Left renal cortex interstitium (tissue), 4 donors: ENCODE measurements at places on chromosomes 7 and 10.

GRCh38 chr10:127962205-127962604 lies 55.3 kb downstream of the PTPRE start:
- no peak for DNase-seq

- no peak for DNase-seq
These were observed 147.8 kb upstream of the UNC5B start for GRCh38 chr10:71064413-71065118.

GRCh38 chr10:1191752-1192151 lies 135.6 kb downstream of the WDR37 start:
- DNase-seq = no peak

- no peak for DNase-seq
These were observed 87.1 kb downstream of the HIBADH start for GRCh38 chr7:27575613-27576012.

GRCh38 chr7:136312592-136312991 lies 335.4 kb upstream of the MTPN start:
- DNase-seq = no peak

DNA sequence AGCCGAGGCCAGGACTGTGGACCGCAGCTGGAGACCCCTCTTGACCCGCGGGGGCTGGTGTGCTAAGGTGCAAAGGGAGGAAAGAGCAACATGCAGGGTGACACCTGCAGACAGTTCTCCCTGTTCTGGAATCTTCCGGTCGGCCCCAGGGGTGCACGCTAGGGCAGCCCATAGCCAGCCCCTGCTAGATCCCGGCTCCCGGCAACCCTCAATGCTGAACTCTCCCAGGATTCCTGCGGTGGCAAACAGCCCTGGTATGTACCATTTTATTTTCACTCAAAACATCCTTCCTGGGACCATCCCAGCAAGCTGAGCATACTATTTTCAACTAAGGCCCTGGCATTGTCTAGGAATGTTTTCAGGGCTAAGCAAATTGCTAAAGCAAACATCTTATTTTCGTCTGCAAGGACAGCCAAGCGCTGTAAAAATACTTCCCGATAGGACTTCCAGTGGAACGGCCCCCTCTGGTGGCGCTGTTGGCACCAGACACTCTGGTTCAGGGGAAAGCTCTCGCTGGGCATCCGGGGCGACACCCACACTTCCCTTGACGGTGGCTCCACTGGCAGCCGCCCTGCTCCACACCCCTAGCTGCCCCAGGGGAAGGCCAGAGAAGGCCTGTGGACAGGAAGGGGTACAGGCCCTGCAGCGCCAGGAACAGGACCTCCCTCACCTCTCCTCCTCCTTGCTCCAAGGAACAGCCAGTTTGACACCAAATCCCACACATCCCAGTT lies 99.4 kb downstream of the CTBP2 start:
- peak; percentile 74 for DNase-seq

DNA sequence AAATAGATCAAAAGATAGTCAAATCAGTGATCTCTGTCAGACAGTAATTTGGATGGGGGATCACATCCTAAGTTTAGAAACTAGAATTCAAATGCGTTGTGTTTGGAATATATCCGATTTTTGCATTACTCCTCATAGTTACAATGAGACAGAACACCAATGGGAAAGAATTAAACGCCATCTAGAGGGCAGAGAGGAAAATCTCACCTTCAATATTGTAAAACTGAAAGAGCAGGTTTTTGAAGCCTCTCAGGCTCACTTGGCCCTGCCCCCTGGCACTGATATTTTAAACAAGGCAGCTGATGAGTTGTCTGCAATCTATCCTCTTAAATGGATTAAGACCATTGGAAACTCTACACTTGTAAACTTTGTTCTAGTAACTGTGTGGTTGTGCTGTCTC lies 17.7 kb downstream of the FRG2B start:
- peak; percentile 12 for DNase-seq

DNA sequence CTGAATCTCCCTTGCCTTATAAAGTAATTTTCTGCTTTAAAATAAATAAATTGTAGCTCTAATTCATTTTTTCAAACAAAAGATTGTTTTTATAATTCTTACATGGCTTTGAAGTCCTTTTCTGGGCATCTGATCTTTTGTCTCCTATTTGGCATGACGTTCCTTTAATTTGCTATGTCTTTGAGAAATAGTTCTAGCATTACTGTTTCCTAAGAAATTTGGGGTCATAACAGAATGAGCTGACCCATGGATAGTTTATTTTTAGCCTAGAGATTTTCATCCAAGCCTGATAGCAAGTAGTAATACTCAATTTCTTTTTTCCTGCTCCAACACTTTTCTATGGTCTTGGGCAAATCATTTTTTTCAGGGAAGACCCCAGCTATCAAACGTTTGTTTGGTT lies 31.4 kb downstream of the CCDC71L start:
- no peak for DNase-seq

GRCh38 chr10:133455611-133456031 lies 1.9 kb downstream of the SCART1 start:
- no peak for DNase-seq

DNA sequence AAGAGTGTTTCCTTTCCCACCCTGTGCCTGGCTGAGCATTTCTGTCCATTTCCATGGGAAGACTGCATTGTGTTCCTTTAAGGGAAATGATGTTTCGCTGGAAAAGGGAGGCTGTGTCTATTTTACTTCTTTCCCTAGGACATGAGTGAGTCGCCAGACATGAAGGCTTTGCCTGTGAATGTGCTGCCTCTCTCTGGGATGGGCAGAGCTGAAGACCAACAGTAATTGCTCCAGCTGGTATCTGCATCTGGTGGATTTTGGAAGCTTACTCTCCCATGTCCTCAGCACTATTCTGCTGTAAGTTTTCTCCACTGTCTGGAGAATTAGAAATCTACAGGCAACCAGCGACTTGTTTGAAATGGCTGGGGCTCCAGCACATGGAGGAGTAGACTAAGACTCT lies 264.6 kb upstream of the BMPER start:
- DNase-seq = no peak

- no peak for DNase-seq
These were observed 4.0 kb upstream of the RBM28 start for GRCh38 chr7:128347647-128348097.

DNA sequence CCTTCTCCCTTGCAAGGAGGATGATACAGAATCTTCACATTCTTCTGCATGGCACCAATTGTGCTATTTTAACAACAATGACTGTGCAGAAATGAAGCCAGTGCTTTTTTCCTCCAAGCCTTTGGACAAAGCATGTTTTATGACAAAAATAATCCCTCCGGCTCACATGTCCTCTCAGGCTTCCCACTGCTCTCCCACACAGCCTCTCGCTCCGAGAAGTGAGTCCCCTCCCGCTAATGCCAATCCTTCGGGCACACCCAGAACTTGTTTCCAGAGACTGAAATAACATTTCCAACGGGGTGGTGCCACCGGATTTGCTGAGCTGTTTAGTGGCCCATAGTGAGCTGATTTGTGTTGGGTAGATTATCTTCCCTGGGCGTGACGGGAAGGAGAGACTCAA lies 35.8 kb downstream of the RBM17 start:
- no peak for DNase-seq

- DNase-seq = no peak
These were observed 138.4 kb downstream of the MDFIC start for GRCh38 chr7:115060095-115060870.

- no peak for DNase-seq
These were observed 107.5 kb upstream of the GPR26 start for GRCh38 chr10:123558651-123559050.

GRCh38 chr7:107744345-107744750 lies 406 bp downstream of the CBLL1 start:
- no peak for DNase-seq

- peak; percentile 73 for DNase-seq
These were observed 1.0 kb downstream of the CDK6 start for GRCh38 chr7:92835261-92835850.

DNA sequence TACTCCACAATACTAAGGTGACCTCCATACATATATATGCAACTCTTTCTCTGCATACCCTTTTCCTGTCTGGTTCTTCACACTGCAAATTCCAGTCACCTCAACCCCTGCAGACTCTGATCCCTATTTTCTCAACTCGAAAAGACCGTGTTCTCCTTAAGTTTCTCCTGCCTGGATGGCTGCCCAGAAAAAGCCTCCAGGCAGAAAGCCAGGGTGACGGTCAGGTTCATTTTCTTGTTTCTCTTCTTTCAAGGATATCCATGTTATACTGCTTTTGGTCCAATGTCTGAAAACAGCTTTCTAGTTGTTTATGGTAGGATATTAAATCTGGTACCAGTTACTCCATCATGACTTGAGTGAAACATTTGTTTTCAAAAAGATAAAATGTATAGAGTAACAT lies 267.8 kb upstream of the MYO3A start:
- DNase-seq = no peak

DNA sequence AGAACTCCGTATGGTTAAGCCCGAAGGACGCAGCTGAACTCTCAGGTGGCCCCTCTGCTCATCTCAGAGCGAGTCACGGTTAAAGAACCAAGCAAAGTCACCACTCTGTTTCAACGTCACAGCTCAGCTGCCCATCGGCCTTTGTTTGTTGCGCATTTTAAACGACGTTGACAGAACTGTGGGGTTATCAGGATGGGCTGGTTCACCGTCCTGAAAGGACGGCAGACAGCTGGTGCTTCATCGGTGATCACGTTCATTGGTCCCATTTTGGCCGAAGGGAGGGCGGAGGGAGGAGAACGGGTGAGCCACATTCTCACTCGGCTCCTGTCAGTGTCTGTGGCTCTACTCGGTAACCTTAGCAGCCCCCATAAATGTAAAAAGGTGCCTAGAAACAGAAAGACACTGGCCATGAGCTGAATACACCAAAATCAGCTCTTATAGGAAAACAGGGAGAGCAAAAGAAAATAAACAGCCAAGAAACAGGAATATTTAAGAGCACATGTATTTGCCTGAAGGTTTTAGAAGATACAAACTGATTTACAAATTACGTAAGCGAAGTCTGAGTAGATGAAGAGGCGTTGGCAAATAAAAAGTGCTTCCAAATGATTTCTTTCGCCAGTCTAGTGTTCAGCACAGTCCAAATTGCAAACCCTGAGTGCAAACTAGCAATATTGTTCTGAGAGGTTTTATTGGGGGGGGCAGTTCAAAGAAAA lies 8.4 kb downstream of the PRKAG2 start:
- no peak for DNase-seq

GRCh38 chr7:107312418-107312817 lies 143.6 kb downstream of the HBP1 start:
- DNase-seq = no peak

DNA sequence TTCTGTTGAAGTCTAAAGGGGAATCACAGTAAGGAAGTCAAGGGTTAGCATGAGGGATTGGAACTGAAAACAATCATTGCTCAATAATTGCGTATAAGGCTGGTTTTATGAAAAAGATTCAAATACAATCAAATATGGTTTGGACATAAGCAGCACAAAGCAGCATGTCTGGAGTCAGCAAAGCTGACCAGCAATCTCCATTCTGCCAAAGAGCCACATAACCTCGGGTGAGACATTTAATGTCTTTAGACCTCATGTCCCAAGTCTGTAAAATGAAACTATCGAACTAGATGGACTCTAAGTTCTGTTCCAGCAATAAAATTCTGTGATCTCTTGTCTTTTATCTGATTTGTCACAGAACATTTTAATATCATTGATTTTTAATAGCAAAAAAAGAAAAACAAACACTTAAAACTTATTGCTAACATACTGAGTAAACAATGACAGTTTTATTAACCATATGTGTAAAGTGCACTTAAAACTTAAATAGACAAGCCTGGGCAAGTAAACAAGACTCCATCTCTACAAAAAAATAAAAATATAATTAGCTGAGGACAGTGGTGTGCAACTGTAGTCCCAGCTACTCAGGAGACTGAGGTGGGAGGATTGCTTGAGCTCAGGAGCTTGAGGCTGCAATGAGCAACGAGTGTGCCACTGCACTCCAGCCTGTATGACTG lies 217.0 kb downstream of the MAGI2 start:
- no peak for DNase-seq

DNA sequence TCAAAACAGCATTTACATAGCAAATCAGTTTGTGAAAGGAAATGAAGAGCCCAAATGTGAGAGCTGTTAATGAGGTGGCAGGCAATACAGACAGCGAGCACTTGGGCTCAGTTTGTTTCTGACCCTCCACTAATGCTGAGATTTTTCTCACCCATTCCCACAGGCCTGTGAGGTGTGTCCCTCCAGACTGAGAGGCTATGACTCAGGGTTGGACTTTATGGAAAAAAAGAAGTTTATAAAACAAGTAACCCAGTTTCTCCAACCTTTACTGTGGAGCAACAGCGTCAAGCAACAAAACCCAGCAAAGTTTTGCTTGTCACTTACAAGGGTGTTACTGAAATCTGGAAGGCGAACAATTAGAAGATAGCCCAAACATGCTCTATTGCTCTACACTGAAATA lies 4.9 kb upstream of the FEZF1 start:
- DNase-seq = peak; percentile 17

DNA sequence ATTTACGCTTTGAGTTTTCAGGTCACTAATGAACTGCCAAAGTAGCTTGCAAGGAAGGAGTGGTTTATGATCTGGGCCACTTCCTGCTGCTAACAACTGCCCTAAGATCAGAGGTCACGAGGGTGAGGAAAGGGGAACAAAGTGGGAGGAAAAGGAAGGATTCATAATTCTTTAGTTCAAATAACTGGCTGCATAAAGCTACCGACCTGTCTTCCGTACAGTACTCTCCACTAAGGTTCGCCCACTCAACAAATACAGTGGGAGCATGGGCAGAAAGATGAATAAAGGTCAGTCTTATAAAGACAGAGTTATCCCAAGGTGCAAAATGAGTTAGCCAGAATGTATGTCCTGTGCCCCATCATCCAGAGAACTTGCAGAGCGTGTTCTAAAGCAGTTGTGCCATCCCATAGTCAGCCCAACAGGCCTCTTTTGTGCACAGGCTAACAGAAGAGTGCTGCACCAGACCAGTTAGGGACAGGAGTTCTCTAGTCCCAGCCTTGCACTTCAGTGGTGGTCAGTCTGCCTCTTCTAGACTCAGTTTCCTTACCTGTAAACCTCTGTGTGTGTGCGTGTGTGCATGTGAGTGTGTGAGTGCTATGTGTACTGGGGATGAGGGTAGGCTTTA lies 65.9 kb downstream of the CREB3L2 start:
- DNase-seq = no peak

DNA sequence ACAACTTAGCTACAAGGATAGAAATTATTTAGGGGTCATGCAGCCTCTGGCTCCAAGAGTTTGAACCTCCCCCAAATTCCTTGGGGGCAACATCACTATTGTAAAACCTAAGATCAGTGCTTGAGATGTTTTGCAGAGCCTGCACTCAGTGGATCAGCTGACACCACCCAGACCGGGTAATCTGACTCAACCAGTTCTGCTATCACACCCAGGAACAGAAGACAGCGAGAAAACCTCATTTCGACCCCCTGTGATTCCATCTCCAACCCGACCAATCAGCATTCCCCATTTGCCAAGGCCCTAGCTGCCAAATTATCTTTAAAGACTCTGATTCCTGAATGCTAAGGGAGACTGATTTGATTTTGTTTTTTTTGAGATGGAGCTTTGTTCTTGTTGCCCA lies 5.2 kb downstream of the TACR2 start:
- no peak for DNase-seq

GRCh38 chr10:111275091-111275490 lies 198.3 kb downstream of the ADRA2A start:
- DNase-seq = no peak

GRCh38 chr7:156975620-156976019 lies 26.1 kb downstream of the NOM1 start:
- no peak for DNase-seq

GRCh38 chr10:93812659-93813338 lies 55.1 kb downstream of the LGI1 start:
- no peak for DNase-seq

- DNase-seq = no peak
These were observed 44.0 kb upstream of the ZMIZ1 start for GRCh38 chr10:79024720-79025198.
